ENCODE measurements at places on chromosomes 16 and 17.

- no peak for DNase-seq
Observed at GRCh38 chr16:89346869-89347268, 129.4 kb downstream of the ZNF778 start.

DNA sequence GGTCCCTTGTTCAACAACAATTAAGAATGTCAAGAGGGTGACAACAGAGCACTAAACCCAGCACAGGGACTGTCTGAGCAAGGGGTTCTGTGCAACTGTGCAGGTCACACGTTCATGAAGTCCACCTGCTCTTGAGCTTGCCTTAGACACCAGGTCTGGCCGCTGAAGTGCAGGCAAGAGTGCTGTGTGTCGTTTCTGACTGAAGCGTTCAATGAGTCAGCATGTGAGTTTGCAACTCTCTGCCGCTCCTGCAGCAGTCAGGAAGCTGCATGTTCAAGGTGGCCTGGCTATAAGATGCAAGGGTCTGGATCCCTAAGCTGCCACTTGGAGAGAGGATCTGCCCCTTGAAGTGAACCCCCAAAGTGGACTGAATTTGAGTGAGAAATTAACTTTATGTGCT, 332.7 kb upstream of the HSBP1 start:
- DNase-seq: no peak

- no peak for DNase-seq
Observed at GRCh38 chr16:3131755-3132377, 3.0 kb upstream of the ZNF213 start.

- DNase-seq: no peak
Observed at GRCh38 chr16:81814751-81815428, 35.8 kb downstream of the PLCG2 start.

DNA sequence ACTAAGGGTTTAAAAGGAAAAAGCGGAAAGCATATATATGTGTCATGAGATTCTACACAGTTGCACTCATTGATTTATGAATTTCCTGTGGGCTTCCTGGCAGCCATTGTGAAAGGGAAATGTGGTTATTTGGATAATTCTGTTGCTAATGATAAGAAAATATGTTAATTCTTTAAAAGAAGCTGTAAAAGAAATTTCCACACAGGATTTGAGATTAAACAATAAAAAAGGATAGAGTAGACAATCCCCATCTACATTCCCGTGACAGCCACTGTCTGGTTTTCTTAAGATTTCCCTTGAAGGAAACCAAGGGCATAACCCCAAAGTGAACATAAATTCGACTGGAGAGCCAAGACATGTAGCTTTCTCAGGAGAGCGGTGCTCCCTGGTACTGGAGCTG, 397.5 kb downstream of the CPPED1 start:
- DNase-seq: no peak

- no peak for DNase-seq
Observed at GRCh38 chr17:21036361-21036881, 6.4 kb downstream of the USP22 start.

GRCh38 chr17:38657824-38658740, 16.7 kb downstream of the EPOP start:
- no peak for DNase-seq

DNA sequence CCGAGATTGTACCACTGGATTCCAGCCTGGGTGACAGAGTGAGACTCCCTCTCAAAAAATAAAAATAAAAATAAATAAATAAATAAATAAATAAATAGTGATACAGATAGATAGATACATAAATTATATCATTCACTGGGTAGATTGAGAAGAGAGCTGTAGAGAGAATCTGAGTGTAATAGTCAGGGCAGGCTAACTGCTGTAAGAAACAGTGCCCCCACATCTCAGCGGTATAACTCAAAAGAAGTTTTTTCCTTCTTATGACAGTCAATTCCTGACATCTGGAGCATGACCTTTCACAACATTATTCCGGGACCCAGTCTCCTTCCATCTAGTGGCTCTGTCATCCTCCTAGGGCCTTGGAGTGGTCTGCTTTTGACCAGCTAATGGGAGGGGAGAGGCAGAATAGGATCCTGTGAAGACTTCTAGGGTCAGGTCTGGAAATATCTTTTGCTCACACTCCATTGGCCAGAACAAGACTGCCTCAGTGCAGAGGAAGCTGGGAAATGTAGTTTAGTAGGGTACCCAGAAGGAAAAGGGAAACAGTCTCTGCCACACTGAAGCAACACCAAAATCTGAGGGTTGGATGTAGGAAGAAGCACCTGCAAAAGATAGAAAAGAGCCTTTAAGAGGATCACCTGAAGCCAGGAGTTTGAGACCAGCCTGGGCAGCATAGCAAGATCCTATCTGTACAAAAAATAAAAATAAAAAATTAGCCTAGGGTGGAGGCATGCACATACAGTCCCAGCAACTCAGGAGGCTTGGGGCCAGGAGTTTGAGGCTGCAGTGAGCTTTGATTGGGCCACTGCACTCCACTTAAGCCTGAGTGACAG, 3.0 kb upstream of the QPRT start:
- no peak for DNase-seq

DNA sequence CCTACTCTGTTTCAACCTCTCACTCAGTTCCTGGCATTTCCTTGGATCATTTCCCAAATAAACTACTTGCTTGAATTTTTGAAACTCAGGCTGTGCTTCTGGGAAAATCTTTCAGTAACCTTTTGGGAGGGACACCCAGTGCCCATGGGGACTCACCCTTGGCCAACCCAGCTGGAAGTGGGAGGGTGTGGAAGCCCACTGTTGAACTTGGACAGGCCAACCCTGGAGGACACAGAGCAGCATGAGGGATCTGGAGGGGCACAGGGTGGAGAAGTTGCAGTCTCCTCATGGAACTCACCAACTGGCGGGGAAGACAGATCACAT, 11.2 kb downstream of the RTN4RL1 start:
- DNase-seq: no peak

- DNase-seq: no peak
Observed at GRCh38 chr16:70782237-70782636, 18.7 kb downstream of the VAC14 start.

GRCh38 chr16:21524068-21524751, 75.2 kb upstream of the METTL9 start:
- DNase-seq: no peak

DNA sequence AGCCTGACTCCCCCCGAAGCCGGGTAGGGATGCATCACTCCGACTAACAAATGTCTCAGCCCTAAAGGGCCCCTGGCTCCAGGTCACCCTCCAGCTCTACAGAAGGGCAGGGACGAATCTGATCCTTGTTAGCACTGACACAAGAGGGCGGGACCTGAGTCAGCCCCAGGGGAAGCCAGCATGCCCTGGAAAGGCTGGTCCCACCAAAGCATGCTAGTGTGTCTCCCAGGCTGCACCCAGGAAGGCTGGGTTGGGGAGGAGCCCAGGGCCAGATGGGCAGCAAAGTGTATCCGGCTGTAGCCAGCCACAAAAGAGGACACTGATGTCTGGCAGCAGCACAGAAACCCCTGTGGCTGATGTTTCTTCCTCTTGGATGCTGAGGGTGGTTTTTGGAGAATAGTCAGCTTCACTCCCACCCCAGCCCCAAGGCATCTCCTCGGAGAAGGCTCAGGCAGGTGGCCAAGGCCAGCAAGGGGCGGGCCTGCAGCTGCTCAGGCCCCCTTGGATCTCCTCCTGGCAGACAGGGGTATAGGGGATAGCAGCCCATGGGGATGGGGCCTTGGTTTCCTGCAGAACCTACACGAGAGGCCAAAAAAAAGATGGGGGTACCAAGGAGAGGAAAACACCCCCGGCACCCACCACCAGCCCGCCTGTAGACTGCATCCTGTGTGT, 11.0 kb downstream of the NATD1 start:
- DNase-seq: no peak

GRCh38 chr17:74972973-74973328, 392 bp upstream of the HID1 start:
- no peak for DNase-seq

DNA sequence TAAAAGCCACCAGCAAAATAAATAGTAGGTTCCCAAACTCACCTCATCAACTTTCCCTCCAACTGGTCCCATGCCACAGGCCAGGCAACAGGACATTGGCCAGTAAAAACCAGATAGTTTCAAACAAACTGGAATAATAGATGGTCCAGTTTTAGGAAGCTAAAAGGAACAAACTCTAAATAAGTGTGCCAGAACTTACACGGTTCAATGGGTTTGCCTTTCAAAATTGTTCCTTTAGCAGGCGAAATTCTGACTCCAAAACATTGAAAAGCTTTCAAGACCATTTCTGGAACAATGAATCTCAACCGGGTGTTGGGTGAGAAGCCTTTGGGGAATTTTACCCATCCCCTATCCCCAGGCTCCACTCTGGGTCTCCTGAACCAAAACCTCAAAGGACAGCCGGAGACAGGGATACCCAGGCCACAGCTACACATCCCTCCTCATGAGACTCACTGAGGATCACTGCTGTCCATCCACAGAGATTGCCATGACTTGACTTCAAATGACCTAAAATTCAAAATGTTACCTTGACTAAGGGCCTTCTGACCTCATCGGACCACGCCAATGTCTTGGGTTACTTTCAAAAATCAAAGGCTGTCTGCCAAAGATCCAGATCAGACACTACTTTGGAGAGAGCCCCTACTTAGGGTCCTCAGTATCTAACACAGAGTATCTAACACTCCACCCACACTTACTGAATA, 13.0 kb downstream of the AXIN2 start:
- DNase-seq: no peak
